GM18507 (cell line): ENCODE measurements at places on chromosomes 7 and 10.

DNA sequence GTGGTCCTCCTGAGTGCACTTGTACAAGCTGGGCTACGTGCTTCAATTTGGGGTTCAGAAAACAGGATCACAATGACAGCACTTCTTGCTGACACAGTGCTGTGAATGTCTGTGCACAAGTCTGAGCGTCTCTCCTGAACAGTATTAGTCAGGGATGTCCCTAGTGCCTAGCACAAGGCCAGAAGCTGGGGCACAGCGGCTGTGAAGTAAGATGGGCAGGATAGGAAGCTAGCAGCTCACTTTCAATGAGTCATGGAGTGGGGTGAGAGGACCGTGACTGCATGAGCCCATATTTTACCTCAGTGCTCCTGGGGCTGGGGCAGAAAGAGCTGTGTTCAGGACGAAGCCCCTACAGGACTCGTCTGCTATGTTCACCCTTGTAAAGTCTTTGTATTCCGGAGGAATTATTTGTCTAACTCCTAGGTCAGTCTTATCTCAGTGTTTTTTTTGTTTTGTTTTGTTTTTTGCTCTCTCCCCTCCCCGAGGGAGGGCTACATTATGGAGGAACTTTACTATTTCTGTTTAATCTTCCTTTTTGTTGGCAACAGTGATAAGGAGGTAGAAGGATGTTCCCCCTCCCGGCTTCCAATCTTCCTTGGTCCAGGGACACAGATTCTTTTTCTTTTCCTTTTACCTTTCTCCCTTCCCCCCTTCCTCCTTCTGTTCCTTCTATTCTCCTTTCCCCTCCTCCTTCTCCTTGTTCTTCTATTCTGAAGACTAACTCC lies 2.8 kb upstream of the LRMDA start:
- DNase-seq = no peak

DNA sequence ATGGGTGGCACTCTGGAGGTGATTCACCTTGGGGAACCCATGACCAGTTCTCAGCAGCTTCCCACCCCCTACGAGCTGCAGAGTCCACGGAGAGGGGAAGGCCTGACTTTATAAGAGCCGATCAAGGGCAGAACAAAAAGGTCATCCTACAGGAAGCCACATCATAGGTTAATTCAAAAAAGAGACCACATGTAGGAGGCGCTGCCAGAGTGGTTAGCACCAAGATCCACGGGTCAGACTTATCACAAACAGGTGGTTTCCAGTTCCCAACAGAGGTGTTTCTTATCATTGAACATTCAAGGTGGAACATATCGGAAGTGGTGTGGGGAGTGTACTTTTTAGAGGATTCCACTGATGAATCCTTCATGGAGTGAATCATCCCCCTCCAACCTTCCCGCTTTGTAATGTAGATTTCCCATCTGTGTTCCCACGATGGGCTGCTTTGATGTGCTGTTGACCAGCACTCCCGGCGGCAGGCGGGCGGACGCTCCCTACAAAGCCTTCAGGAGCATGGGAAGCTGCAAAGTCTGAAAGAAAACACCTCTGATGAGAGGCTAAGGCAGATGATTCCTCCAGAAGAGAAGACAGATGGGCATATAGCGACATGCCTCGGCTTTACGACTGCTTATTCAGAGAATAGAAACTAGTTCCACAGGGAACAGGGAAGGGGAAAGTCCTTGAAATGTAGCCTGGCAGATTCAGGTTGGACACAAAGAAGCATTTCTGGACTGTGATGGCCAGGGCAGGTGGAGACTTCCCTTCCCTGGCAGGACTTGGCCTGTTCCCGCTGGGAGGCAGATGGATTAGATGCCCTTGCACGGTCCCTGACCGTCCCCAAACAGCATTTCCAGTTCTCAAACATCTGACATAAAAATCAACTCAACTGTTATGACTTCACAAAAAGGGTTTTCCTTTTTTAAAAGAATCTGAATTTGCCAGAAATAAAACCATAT lies 66.5 kb downstream of the AFAP1L2 start:
- DNase-seq = no peak

- peak; percentile 60 for DNase-seq
Measured at GRCh38 chr7:102279537-102280400, 6.9 kb upstream of the SH2B2 start.

- no peak for DNase-seq
Measured at GRCh38 chr10:62839590-62839989, 23.4 kb upstream of the EGR2 start.

DNA sequence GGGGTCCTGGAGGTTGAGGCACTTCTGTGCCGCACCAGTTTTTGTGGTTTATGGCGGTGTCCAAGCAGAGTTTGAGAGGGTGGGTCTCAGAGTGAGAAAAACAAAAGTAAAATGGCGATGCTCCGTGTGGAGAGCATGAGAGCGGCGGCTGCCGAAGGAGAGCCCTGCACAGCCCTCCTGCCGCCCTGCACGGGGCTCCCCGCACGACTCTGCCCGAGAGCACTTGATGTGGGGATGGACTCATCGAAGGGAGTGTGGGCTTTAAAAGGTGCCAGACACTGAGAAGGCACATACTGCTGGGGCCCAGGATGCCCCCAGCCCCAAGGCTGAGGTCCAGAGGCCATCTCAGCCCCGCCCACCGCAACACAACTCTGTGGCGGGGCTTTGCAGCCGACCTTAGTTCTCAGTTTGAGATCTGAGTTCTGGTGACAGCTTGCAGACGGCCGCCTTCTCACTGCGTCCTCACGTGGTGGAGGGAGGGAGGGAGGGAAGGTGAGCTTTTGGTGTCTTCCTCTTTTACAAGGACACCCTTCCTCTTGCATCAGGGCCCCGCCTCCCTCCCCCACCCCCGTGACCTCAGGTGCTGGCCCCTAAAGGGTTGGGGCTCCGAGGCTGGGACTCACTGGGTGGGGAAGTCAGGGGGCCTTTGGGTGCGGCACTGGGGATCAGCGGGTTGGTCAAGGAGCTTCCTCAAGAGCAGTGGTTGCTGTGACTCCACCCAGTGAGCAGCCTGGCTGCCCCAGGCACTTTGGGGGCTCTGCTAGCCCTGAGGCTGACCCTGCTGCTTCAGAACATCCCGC lies 69.1 kb downstream of the NKX6-2 start:
- no peak for DNase-seq

GRCh38 chr7:8161364-8161828 lies 100.6 kb downstream of the ICA1 start:
- no peak for DNase-seq

DNA sequence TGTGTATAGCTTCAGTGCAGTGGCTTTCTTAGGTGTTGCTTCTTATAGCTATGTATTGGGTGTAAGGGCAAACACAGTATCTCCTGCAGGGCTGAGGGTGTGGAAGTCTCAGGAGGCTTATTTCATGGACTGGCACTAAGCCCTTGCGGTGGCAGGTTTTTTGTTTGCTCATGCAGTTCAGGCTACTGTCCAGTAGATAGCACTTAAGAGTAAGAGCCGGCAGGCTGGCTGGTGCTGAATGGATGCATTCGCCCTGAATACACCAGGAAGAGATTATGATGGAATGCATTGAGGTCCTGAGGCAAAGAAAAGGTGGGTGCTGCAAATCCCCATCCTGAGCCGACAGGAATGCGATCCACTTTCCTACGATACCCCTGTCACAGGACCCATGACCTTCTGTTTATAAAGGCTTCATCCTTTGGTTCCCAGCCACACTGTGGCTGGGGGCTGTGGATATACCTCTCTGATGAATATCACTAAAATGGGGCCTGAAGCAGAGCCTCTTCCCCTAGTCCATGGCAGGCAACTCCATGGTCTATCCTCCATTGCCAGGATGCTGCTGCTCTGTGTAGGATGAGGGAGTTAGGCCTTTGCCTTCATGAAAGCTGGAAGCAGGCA lies 44.9 kb downstream of the ANXA8 start:
- DNase-seq = no peak

- no peak for DNase-seq
Measured at GRCh38 chr10:47139121-47139520, 160.9 kb upstream of the GDF10 start.

DNA sequence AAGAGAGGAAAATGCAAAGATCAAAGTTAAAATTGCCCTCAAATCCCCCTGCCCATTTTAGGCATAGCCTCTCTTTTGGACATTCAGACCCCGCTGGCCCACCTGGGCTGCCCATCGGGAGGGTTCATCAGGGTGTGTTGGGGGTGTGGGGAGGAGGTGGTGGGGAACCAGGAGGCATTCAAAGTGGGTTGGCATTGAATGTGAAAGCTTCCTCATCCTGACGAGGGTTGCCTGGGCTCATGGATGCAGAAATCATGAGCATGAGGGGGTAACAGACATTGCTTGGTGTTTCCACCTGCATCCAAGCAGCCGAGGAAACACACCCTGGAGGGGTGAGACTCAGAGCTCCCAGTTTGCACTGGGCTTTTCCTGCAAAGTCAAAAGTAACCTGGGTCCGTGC lies 20.6 kb downstream of the BTBD16 start:
- no peak for DNase-seq

DNA sequence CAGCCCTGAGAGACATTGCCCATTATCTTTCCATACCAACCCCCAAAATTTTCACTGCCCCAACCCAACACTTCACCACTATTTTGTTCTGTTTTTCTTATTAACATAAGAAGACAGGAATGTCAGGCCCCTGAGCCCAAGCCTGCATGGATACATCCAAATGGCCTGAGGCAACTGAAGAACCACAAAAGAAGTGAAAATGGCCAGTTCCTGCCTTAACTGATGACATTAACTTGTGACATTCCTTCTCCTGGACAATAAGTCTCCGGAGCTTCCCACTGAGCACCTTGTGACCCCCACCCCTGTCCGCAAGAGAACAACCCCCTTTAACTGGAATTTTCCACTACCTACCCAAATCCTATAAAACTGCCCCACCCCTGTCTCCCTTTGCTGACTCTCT lies 1076.4 kb upstream of the GHITM start:
- no peak for DNase-seq

DNA sequence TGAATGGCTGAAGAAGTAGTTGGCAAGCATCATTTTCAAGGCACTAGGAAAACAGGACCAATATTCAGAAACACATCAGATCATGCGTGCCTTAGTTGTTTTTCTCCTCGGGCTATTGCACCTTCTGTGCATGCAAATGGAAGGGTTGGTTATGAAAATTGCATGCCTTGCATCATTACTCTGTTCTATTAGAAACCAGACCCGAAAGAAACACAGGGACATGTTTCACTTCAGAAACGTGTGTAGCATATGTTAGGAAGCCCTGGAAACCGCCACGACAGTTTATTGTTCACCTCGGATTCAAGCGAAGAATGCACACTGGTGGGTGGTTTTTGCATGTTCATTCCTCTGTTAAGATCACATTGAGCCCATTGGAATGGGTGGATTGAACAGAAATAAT lies 214.7 kb downstream of the FRMD4A start:
- no peak for DNase-seq

- DNase-seq = no peak
Measured at GRCh38 chr10:98382691-98383101, 32.3 kb downstream of the PYROXD2 start.

GRCh38 chr10:77588886-77589285 lies 48.7 kb downstream of the KCNMA1 start:
- no peak for DNase-seq

- DNase-seq = no peak
Measured at GRCh38 chr10:103648636-103649532, 155.4 kb downstream of the NEURL1 start.

DNA sequence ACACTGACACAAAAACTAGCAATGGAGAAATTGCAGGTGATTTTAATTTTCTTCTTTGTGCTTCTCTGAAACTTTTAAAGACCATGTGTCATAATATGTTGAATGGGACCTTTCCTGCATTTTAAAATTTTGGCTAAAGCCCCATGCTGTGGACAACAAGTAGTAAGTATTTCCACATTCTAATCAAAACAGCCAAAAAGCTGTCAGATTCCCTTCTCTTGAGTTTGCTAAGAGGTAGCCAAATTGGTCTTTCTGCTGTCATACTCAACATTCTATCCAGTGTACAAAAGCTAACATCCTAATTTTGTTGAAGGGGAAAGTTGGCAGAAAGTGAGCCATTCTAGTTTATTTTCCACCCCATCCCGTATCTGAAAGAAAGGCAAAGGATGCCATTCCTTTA lies 447.6 kb downstream of the TFEC start:
- no peak for DNase-seq

- no peak for DNase-seq
Measured at GRCh38 chr10:123496996-123497660, 169.0 kb upstream of the GPR26 start.

GRCh38 chr7:2984091-2984490 lies 59.6 kb downstream of the CARD11 start:
- DNase-seq = no peak

DNA sequence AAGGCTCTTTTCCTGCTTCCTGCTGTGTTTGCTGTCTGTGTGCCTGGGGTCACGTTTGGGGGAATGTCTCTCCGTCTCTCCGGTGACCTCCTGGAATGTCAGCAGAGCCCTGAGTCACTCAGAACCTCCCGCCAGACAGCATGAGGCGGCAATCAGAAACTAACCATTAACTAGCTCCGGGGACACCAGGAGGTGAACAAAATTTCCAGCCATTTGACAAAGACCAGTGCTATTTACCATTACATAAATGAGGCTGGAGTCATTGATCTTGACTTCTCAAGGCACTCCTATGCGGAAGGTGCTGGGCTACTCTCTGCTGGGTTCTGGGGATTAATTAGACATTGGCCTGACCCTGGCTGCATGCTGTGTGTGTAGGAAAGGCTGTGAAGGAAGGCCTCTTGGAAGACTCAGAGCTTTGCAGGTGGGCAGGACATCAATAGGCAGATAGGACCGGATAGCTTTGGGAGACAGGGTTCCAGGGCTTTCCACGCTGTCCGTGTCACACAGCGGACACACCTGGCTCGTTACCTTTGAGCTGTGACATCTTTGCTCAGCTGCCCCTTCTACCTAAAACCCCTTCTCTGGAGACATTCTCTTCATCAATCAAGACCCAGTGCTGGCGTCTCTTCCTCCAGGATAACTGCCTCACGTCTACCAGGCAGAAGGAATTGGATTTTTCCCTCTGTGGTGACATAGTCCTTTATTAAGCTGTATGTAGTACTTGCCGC lies 77.0 kb downstream of the PFKFB3 start:
- no peak for DNase-seq

DNA sequence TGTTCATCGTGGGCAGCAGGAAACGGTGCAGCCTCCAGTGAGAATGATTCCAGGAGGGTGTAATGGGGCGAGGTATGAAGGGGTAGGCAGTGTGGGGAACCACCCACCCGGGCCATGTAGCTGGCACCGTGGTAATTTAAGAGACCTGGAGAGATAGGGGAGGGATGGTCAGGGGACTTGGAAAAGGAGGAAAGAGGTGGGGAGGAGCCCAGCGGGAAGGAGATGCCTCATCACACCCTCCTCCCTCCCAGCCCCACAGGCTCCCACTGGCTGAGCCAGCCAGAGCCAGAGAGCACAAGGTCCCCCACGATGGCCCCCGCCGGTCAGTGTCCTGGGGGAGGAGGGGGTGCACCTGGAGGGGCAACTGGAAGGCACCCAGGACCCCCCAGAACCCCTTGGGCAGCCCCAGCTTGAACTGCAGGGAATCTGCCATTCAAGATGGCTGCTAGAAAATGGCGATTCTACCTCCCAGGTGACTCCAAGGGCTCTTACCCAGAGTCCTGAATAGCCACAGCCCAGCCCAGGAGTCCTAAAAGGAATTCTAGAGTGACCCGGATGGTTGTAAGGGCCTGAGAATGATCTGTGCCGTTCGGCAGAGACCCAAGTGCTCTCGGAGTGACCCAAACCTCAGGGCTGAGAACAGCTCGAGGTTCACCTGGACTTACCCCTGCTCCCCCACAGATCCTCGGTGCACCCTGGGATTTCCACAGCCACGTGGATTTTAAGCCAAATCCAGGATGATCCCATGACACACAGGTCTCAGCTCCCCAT lies 28.8 kb downstream of the CALML3 start:
- no peak for DNase-seq
